ENCODE measurements at places on chromosomes 11 and 22.

- DNase-seq = no peak
Observed at GRCh38 chr11:61550665-61551227, 30.1 kb downstream of the SYT7 start.

DNA sequence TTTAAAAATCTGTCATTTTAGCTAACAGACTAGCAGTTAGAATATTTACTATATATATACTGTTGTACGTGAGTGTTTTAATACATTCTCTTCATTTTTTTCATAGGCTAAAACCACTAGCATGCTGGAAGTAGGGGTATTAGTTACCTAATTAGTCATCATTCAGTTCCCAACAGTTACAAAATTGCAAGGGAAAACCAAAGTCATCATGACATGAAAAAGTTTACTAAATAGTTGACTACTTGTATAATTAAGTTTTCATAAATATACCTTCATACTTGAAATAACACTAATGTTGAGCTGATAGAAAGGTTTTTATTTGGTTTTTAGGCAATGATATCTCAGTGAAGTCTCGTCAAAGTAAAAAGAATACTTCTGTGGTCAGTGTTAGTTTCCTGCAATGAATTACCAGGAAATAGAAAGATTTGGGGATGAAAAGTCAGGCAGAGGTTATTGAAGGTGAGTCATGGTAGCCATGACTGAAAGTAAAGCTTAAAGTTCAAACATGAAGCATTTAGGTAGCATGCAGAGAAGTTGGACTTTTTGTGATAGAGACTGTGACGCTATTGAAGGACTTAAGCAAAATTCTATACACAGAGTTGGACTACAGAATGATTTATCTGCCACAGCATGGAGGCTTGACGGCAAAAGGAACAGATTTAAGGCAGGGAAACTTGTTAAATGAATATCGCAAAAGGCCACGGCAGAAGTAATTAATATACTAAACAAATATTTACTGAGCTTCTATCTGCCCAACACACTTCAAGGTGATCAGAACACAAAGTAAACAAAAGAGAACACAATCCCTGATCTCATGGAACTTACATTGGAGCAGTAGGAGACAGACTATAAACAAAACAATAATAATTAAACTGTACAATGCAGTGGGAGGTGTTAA, 828.1 kb upstream of the FAT3 start:
- no peak for DNase-seq

- DNase-seq = no peak
Observed at GRCh38 chr11:13045734-13046133, 36.6 kb downstream of the RASSF10 start.

DNA sequence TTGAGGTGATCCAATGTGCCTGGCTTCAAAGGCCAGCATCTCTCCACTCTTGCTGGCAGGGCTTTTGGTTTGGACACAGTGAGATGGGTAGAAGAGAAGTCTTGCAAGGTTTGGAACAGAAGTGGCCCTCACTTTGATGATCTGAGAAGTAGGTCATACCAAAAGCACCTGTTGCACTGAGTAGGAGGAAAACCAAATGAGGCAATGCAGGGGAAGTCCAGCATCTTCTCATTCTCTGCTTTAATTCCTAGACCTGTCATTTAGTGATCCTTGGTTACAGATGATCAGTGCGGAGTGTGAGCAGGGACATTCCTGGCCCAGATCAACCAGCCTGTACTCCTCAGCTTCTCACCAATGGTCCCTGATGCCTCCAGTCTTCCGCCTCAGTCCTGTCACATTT, 990.5 kb downstream of the OPCML start:
- no peak for DNase-seq

DNA sequence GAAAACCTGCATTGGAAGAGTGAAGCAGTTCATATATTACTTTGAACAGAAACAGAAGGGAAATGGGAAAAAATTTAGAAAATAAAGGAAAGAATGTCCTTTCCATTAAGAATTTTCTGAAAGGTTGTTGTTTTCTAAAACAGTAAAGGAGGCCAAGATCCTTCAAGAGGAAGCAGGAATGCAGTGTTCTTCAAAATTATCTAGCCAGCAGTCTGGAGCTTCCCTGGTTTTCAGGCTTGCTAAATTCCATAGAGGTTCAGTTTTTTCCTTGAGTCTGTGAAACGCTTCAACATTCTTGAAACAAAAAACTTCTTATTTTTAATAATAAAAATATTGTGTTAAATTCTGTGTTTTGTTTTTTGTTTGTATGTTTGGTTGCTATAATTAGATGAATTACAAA, 189.0 kb upstream of the ANO3 start:
- no peak for DNase-seq

DNA sequence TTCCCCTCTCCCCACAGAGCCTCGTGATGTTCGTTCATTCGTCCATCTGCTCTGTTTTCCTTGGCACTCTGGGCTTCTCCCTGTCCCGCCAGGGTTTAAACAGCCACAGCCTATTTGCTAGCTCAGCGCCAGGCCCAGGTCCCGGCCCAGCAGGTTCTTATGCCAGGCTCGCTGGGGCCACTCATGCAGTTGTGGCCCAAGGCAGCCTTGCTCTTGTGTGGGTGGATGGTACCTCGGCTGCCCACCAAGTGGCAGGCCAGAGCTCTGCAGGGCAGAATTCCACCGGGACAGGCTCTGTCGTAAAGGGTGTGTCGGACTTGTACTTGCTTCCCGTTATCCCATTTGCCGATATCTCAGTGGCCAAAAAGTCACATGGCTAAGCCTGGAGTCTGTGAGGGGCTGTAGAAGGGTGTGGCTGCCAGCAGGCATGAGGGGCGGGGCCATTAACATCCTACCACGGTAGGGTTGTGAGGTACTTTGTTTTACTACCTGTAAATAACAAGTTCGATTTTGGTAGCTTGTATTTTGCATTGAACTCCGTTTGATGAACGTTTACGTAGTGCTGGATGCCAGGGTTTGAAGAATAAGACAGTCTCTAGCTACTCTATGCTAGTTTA, 7.9 kb downstream of the FAM118A start:
- DNase-seq = no peak

DNA sequence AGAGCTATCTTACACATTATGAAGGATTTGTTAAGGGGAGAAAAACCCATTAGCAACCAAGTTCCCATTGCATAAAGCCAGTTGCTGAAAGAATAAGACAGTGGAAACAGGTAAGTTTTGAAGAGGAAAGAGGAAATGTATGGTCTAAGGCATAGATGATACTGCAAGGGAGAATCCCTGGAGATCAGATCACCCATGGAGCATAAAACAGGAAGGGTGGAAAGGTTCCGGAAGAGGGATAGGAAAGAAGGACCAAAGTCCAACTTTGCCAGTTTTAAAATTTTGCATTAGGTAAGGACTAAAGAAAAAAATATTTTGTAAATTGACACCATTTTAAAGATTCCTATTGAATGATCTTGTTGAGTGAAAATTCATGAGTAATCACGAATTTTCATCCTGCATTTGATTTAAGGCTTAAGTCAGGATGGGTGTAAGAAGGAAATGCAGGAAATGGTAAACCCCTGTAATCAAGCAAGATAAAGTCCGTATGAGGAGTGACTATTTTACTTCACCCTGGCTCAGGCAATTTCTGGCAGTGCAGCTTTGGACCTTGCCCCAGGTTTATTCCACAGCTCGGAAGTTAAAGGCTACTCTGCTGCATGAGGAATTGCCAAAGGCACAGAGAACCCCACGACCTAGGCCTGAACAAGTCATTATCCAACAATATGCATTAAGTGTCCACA, 70.9 kb downstream of the CCDC34 start:
- no peak for DNase-seq

DNA sequence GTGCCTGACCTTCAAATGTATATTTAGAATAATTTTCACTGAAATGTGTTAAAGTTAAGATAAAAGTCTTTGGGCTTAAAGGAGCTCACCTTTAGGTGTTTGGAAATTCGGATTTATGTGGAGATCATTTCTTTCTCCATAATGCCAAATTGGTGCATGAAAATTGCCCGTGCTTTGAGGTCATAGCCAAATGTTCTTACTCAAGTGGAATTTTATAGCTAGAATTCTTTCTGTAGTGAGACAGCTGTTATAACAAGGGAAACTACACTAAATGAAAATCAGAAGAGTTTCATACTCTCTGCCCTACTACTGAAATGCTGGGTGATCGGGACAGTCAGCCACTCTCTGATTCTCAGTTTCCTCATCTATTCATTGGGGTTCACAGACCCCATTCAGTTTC, 89.5 kb upstream of the DBX1 start:
- no peak for DNase-seq

- no peak for DNase-seq
Observed at GRCh38 chr11:97862021-97862420, 1158.7 kb upstream of the CNTN5 start.

DNA sequence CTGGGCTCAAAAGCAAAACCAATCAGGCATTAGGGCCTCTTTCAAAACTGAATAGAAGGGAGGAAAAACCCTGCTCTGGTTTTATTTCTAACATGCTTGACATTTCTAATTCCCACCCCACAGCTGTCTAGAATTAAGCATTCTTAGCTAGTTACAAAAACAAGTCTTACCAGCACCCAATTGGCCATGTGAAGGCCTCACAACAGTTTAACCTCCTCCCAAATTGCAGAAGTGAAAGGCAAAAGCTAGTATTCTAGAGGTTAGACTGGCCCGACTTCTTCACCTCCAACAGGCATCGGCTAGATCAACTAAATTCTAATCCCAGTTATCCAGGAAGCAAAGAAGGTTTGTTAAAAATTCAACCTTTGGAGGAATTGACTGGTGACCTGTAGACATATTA, 6.5 kb downstream of the SF1 start:
- no peak for DNase-seq

- no peak for DNase-seq
Observed at GRCh38 chr22:36027935-36028645, 534 bp downstream of the RBFOX2 start.

DNA sequence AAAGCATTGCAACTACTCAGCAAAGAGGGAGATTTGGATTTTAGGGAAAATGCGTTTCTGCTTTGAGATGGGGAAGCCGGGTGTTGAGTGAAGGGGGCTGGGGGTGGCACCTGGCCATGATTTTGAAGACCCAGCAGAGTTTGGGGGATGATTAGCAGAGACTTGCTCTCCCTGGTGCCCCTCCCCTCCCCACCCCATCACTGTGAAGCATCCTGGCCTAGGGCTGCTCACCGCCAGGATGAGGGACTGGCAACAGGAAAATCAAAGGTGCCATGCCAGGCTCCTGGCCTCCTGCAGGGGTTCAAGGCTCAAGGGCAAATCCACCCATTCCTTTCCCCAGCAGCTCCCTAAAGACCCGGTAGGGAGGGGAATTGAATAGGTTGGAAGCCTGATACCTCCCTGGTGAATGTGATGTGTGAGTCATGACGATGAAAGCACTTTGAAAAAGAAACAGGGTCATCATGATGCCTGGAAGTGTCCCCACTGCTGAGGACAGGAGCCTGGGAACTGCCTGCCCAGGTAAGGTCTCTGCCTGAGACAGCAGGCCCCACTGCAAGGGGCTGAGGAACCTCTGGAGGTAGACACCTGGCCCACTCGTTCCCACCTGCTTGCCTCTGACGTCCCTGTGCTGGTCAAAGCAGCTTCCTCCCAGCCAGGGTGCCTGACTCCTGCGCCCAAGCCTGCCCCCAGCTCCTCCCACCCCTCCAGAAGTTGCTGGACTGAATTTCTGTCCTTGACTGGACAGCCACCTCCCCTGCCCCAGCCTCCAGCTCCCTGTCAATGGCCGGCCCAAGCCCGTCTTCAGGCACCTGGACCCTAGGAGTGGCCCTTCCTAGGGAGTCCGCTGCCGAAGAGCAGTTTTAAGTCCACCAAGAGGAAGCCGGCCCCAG, 1.7 kb downstream of the CHST1 start:
- no peak for DNase-seq

DNA sequence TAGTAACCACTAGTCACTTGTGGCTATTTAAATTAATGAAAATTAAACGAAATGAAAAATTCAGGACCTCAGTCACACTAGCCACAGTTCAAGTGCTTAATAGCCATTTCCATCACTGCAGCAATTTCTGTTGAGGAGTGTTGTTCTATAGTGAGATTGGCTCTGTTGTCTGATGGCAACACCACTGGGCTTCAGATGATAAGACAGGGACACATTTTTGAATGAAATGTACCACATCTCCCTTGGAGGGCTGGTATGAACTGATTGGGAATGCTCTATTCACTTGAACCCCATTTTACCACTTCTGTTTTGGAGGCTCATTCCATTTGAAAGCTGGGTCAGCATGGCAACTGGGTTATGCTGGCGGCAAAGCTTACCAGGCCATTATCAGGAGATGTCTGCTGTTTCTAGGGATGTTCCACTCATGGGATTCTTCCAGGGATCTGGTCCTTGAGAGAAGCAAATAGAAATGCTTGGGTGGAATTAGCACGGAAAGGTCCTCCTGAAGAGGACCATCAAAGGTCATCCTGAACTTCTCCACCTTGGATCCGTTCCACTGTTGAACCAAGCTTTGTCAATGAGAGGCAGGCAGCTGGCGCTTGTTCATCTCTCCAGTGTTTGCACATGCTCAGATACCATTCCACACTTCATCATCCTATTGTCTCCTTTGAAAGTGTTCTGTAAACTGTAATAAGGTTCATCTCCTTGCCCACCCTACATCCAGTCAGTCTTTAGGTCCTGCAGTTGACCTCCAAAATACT, 7.6 kb downstream of the AMOTL1 start:
- no peak for DNase-seq

GRCh38 chr22:50684501-50684900, 11.9 kb downstream of the SHANK3 start:
- DNase-seq = no peak

DNA sequence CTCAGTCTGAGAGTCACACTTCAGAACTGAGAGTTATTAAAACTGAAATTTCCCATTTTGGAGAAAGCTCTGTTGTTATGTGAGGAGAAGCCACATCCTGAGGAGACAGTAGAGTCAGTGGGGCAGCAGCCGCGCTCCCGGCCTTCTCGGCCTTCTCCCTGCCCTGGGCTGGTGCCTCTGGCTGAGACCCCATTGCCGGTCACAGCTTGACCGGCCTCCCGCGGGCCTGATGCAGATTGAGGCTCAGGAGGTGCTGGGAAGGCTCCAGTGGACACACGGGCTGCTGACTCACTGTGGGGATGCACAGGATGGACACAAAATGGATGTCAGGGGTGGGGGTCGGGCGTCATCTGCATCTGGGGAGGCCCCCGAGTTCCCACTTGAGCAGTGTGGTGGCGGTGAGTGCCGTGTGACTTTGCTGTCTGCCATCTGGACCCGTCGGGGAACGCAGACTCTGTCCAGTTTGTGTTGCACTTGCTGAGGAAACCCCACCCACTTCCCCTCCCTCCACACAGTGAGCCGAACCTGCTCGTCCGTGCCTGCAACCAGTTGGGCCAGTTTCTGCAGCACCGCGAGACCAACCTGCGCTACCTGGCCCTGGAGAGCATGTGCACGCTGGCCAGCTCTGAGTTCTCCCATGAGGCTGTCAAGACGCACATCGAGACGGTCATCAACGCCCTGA, 50.1 kb downstream of the MUC6 start:
- no peak for DNase-seq

- no peak for DNase-seq
Observed at GRCh38 chr11:26762089-26762488, 40.2 kb upstream of the SLC5A12 start.

DNA sequence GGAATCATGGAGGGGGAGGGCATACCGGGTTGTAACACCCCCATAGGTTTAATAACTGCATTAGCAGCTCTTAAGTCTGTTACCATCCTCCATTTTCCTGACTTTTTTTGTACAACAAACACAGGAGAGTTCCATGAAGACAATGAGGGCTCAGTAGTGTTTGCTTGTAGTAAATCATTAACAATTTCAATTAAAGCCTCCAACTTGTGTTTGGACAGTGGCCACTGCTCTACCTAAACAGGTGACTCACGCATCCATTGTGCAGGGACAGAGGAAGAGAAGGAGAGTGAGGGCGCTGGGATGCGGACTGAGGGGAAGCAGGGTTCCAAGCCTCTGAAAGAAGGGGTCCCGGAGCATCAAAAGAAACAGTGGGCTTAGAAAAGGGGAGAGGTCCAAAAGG, 21.3 kb upstream of the MTNR1B start:
- no peak for DNase-seq

GRCh38 chr11:46618837-46619236, 1.5 kb downstream of the ATG13 start:
- DNase-seq = no peak

Measured in CD4-positive, alpha-beta T cell treated with Interleukin-2 at 100 ng/mL for 4 hours (primary cell).